ENCODE measurements at places on chromosomes 4 and X.

DNA sequence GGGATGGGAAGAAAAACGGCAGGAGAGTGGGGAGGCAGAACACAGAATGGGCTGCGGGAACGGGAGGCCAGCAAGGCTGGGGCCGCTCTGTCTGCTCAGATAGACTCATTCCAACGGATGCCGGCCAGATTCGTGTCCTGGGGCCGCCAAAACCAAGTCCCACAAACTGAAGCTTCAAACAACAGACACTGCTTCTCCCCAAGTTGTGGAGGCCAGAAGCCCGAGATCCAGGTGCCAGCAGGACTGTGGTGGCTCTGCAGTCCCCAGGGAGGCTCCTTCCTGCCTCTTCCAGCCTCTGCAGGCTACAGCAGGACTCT, 100.6 kb downstream of the ADRA2C start:
- no peak for DNase-seq

GRCh38 chr4:47668810-47669408, 169.0 kb downstream of the CORIN start:
- DNase-seq = no peak

- no peak for DNase-seq
These were observed 138.3 kb downstream of the PDE5A start for GRCh38 chr4:119490335-119490734.

- DNase-seq = no peak
These were observed 30.2 kb upstream of the TSPAN5 start for GRCh38 chr4:98688411-98689290.

GRCh38 chr4:94406668-94407437, 44.9 kb upstream of the PDLIM5 start:
- DNase-seq = no peak

GRCh38 chrX:75038925-75039324, 113.7 kb upstream of the NEXMIF start:
- DNase-seq = no peak

Measured in T-helper 2 cell (primary cell).